ENCODE measurements at places on chromosomes 3 and 15.

DNA sequence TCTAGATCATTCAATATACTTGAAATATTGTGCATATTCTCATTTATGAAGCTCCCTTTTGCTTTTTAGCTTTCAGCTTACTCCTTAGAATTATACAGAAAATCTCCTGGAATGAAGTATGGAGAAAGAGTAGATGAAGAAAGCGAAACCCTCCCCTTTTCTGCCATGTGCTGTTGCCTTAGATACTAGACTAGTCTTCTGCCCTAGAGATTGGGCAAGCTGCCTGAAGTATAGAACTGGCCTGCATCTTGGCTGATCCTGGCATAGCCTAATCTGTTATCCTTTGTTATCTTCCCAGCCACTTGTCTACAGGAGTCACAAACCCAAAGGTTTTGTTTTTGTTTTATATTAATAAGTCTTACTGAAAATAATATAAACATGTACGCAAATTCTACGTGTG, 138.8 kb downstream of the RBPMS2 start:
- DNase-seq = no peak

- no peak for DNase-seq
These were observed 749.6 kb downstream of the AGBL1 start for GRCh38 chr15:86829245-86829644.

GRCh38 chr3:177352424-177352823, 155.1 kb upstream of the TBL1XR1 start:
- DNase-seq = no peak

DNA sequence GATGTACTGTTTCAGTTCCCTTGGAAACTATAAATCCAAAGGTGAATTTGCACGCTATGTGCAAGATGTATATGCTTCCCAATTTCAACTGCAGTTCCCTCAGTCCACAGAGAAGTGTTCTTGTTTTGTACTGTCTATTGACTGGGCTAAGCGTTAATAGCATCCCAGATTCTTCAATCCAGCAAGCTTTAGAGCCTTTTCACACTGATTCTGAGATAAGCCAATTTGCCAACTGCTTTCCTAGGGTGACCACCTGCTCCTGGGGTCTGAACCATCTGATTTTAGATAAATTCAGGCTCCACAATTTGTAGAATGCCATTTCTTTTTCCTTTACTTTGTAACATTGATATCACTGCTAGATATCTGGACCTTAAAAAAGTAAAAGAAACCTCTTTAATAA, 340.1 kb downstream of the PTPRG start:
- DNase-seq = no peak

GRCh38 chr3:151483961-151484520, 23.2 kb upstream of the IGSF10 start:
- no peak for DNase-seq

- DNase-seq = no peak
These were observed 573.3 kb downstream of the EPHB1 start for GRCh38 chr3:135368316-135368715.

DNA sequence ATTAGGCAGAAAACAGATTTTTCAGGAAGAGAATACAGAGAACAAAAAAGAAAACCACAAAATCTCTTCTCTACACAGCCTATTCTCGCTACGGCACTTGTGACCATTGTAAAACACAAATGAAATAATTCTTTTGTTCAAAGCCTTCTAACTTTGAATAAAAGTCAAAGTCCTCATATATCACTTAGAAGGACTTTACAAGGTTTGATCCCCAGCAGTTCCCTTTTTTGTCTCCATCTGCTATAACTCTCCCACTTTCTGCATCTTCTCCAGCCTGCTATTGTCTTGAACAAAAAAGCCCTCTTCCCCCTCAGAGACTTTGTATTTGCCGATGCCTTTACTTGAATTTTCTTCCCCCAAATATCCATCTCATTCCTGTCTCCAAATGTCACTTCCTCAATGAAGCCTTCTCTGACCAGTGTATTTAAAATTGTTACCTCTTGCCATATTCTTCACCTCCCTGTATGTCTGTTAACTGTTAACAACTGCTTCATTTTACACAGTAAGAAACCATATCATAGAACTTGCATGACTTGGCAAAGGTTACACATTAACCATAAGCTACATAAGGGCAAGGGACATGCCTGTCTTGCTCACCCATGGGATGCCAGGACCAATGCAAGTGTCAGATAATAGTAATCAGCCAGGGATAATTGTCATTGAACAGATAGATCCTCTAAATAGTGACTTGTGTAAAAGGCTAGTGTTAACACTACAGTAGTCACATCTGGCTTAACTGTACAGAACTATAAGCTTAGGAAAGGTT, 122.4 kb downstream of the CBLB start:
- DNase-seq = no peak

DNA sequence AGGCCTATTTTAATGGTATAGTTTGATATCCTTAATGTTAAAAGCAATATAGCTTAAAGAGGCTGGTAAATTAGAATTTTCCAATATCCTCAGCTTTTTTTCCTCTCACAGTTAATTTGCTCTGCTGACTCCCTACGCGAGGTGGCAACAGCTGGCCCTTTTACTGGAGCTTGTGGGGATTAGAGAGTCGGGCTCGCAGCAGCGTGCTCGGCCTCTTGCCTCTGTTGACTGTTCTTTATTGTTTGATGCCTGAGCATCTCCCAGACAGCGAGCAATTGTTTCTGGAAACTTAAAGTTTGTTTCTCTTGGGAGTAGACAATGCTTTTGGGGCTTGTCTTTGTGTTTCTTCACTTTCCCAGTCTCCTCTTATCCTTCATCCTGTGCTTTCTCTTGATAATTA, 80.8 kb downstream of the OPA1 start:
- no peak for DNase-seq

All from activated T-helper 1 cell treated with anti-CD3 and anti-CD28 coated beads, Interleukin-12 subunit alpha, Interleukin-12 subunit beta, Interleukin-2, Interleukin-4 antibody, amounts not matched to agents 30 ng/mL and 10 ng/mL and 1 ng/mL, durations not matched to agents 14 hours and 24 hours and 36 hours (primary cell).